ENCODE measurements at places on chromosomes 5 and 9.

GRCh38 chr9:6552498-6553121 is 92.9 kb downstream of the GLDC start:
- DNase-seq, result no peak

GRCh38 chr5:153030755-153031725 is 459.4 kb upstream of the GRIA1 start:
- DNase-seq, result no peak

- DNase-seq, result no peak
These were observed 16.0 kb downstream of the SERINC5 start for GRCh38 chr5:80239680-80240367.

DNA sequence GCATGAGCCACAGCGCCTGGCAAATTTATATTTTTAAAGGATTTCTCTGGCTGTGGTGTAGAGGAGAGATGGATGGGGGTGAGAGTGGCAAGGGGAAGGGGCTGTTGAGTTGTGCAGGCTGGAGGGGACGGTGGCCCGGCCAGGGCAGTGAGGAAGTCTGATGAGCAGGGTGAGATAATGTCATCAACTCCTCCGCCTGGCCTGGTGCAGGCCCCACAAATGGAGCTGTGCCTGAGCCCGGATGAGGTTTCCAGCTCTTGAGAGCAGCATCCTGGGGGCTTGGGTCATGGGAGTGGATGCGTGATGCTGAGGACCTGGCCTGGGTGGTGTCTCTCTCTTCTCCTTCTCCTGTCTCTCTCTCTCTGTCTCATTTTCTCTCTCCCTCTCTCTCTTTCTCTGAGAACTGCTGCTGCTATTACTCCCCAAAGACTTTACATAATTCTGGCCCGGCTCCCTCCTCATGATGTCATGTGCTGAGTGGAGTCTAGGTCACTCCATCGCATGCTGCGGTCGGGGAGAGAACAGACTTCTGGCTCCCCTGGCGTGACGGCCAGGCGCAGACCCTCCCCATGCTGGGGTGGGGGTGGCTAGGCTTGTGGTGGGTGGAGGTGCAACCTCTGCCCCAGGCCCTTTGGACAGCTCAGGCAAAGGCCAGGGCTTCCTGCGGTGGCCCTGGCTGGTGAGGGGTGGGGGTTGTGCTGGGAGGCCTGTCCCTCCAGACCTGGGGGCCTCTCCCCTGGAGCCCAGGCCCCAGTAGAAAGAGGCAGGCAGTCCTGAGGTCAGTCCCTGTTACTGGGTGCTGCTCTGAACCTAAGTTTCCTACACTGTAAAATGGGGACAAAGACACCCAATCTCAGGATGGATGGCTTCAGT is 26.4 kb downstream of the FGF18 start:
- no peak for DNase-seq

- DNase-seq, result no peak
These were observed 42.9 kb downstream of the TMEFF1 start for GRCh38 chr9:100515578-100516494.

DNA sequence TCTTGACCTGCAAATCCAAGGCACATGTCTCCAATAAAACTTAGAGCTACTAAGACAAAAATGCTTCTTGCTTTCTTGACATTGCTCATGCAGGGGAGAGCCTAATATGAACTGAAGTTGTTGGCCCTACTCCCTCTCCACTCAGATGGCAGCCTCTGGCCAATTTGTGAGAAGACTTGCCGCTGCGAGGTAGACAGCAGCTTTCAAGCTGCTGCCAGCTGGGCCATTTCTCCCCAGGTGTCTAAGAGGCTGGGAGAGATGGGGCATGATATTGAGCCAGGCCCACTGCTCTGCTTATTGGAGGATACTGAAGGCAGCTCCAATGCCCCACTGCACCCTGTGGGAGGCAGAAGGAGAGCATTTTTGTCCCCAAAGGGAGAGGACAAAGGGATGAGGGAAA is 380.5 kb downstream of the RASEF start:
- DNase-seq, result no peak

Data from CD4-positive, alpha-beta T cell treated with Interleukin-15 for 4 hours (primary cell).